ENCODE measurements at places on chromosomes 13 and 19.

DNA sequence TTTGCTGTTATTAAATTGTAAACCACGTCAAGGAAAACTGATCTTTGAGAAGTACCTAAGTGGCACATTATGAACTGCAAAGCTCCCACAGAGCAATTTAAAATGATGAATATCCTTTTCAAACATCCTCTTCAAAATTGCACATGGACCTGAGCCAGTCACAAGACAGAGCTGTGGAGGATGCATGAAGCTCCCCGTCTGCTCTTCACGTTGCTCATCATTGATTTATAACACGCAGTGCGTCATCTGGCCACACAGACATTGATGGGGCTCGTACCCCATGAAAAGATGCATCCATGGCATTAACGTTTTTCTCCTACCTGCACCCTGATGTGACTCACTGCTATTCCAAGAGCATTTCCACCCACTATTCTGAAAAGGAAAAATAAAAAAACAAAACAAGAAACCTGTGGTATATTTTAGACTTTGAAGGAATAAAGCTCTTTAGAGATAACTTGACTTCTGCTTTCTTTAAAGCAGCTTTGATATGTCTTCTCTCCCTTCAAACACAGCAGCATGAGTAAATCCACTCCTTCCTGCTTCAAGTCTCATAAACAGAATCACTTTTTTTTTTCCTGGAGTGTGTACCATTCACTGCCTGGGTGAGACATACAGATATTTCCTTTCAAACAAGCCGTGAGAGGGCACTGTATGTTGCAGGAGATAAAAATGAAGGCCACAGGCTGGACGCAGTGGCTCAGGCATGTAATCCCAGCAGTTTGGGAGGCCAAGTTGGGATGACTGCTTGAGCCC lies 7.2 kb upstream of the SERTM1 start:
- DNase-seq, result no peak

DNA sequence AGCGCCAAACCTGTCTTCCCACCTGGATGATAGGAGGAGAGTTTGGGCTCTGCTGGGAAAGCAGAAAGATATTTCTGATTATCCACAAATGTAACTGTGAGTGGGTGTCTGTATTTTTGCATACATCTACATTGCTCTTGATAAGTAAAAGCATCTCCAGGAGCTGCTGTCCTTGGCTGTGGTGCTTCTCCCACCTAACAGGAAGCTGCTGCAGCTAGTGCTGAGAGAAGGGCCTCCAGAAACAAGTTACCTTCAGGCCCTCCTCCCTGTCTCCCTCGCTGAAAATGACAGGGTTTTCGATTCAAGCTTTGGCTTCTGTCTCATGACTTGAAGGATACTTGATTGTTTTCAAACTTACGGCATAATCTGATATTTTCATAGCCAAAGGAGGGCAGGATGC lies 90.1 kb downstream of the FOXO1 start:
- no peak for DNase-seq

DNA sequence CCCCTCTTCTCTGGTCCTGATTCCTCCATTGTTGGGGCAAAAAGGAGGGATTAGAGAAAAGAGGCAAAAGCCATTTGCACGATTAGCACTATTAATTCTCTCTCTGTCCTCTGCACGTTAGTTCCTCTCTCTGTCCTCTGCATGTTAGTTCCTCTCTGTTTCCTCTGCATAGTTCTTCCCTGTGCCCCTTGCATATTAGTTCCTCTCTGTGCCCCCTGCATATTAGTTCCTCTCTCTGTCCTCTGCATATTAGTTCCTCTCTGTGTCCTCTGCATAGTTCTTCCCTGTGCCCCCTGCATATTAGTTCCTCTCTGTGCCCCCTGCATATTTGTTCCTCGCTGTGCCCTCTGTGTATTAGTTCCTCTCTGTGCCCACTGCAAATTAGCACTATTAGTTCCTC lies 847.2 kb upstream of the GPC6 start:
- no peak for DNase-seq

DNA sequence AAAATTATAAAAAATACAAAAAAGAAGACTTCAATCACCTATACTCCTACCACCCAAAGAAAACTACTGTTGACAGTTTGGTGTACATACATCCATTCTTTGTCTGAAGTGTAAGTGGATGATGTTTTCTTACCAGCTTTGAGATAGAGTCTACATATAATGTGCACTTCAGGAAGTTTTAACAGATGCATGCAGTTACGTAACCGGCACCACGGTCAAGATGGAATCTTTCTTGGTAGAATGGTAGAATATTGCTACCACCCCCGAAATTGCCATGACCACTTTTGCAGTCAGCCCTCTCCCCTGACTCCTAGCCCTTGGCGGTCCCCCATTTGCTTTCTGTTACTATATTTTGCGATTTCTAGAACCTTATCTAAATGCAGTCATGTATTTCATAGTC lies 1.4 kb downstream of the CUL4A start:
- DNase-seq, result no peak

GRCh38 chr19:33374236-33374714 lies 766 bp downstream of the CEBPG start:
- DNase-seq, result no peak

All from fibroblast of skin of left quadriceps (primary cell).